ENCODE measurements at places on chromosomes 4 and X.

GRCh38 chr4:162938738-162939485 is 227.8 kb downstream of the NAF1 start:
- no peak for DNase-seq

DNA sequence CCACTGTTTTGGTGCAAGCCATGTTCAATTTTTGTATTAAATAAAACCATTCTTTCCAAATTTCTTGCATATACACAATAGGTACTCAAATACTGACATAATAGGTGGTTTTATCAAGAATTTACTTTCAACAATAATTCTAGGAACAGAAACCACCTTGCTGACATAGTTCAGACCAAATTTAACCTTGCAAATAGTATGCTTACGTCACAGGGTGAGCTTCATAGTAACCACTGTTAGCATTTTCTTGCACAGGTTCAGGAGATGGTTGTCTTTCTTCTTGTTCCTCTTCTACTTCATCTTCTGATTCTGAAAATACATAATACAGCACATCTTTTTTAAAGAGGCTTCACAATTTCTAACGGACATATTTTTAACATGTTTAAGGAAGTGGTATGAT is 17.6 kb downstream of the G3BP2 start:
- DNase-seq, result no peak

DNA sequence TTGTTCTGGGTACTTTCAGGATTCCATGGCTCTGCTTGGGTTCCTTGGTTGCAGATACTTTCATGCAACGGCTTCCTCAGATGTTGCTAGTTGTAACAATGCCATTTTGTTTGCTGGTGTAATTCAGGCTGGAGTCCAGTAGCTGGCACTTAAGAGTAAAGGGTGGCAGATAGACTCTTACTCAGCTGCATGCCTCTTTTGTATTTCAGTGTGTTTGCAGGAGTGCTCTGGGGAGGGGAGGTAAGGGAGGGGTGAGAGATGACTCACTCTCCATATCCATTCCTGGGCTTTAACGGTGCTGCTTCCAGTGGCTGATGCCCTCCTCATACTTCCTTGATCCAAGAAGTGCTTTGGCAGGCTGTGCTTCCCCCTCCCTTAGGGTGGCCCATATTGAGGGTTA is 155.2 kb downstream of the ZNF330 start:
- no peak for DNase-seq

DNA sequence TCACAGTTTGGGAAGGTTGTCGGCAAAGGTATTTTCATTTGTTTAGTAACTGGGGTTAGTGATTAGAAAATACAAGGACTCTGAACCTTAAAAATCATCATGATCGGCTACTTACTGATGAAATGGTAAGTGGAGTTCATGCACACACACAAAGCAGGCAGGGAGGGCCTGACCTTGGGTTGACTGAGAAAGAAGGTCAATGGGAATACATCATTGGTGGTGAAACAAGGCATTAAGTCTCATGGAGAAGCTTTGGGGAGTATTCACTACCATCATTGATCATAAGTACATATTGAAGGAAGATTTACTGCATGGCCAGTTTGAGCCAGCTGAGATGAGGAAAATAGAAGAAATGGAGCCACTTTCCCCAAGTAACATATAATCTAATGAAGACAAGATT is 74.4 kb downstream of the LUZP4 start:
- no peak for DNase-seq

DNA sequence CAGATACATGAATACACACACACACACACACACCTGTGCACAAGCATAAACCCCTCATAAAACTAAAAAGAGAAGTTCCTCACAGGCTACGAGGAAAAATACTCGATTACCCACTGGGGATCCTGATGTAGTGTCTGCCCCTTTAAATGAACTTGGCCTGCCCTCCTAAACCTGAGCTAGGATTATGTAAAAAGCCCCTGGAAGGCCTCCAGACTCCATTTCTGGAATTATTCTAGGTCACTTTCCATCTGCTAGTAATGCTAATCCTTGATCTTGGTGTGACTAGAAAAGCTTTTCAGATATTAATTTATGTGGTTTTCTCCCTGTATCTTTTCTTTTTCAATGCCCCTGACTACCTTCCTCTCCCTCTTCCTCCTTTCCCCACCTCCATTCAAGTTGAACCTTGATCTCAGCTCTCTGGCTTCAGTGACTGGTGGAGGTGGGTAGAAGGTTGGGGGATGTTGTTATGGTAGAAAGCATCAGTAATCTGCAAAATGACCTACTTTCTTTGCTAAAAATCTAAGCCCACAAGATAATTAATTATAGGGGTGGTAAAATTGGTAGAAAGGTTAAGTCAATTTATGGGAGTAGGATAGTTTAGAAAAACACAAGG is 25.5 kb upstream of the ZNF330 start:
- DNase-seq, result no peak

- DNase-seq, result no peak
Observed at GRCh38 chr4:109803924-109804571, 2.2 kb upstream of the CFI start.

DNA sequence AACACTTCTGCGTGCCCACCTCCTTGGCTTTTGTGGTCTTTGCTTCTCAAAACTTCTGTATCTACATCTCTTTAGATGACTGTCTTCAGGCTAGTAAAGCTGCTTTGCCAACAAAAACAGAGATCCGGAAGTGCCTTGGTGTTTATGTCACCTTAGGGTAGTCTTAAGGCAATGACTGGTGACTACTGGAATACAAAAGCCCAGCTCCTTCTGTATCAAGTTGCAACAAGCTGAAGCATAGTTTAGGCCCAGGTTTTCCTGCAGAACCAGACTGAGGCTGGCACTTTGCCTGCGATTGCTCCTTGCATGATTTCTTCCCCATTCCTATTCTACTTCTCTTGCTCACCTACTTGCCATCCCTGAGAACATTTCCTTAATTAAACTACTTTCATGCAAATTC is 333.8 kb downstream of the DMD start:
- DNase-seq, result no peak

DNA sequence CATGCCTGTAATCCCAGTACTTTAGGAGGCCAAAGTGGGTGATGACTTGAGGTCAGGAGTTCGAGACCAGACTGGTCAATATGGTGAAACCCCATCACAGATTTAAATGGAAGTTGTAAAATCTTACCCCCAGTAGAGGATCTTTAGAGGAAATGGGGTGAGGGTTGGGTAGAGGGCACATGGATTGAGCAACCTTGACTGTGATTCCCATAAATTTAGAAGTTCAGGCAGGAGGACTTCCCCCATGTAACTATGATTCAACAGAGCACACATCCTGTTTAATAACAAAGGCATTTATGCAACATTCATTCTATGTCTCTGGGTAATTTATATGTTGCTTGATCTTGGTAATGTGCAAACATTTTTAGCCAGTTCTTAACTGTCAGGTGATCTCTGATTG is 143.1 kb downstream of the RBM47 start:
- no peak for DNase-seq

- no peak for DNase-seq
Observed at GRCh38 chr4:155140889-155141288, 67.5 kb upstream of the NPY2R start.

DNA sequence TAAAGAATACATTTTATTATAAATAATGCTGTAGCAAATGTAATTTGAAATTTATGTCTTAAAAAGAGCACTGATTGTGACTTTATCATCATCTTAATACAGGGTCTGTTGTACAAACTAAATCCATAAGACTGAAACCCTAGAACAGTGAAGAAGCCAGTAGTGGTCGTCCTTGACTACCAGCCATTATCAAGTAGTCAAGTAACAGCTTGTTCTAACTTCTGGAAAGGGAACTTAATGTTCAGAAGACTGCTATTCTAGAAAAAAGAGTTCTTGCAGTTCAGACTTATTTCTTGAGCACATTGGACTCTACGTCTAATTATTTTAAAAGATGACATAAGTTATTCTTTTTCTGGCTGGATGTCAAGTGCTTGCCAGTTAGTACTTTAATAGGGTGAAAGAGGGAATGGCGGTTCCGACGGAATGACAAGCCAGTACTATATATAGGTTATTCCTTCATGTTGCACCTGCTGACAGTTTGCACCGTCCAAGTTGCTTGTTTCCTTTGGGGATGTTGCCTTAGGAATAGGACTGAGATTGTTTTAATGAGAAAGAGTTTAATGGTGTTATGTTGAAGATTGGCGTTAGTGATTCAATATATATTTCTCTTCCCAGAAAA is 109.9 kb downstream of the RAPGEF2 start:
- DNase-seq, result no peak

DNA sequence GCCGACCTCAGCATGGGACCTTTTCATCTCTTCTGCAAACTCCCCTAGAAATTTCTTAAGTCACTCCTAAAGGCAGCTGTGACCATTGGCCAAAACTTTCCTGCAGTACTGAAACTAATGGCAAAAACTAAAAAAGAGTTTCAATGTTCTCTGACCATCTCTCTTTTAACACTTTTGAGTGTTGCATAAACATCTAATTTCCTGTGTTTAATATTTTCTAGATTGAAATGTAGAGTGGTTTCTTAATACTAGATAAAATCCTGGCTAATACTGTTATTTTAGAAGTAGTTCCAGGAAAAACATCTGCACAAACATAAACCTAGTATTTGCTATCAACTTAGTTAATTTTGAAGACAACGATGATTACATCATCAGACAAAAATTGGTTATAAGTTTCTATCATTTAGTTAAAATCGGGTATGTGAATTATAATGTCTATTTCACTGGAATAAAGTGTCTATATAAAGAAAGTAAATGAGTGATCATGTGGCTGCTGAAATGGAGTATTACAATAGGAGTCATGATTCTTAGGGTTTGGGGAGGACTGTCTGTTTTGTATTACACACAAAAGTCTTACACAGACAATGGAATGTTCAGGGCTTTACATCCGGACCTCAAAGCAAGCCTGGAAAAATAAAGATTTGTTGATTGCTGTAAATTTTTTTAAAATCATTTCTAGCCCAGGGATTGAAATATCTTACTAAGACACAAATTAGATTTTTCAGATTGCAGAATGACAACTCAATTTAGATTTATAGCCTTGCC is 1323.4 kb downstream of the C4orf33 start:
- no peak for DNase-seq

- no peak for DNase-seq
Observed at GRCh38 chr4:94253036-94253435, 45.4 kb downstream of the SMARCAD1 start.

DNA sequence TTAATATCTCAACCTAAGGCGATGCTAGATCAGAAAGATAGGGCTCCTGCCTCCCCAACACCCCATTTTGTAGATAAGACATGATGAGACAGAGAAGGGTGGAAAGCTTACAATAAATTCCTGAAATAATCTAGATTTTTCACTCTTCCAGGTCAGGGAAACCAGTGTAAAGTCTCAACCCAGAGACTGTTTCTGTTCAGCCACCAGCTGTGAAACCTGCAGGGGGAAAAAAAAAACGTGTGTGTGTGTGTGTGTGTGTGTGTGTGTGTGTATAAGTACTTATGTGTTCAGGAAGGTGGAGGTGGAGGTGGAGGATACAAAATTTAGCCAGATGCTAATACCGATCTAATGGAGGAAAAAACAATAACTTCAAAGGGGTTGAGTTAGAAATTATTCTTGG is 773 bp upstream of the ITM2A start:
- DNase-seq, result no peak

DNA sequence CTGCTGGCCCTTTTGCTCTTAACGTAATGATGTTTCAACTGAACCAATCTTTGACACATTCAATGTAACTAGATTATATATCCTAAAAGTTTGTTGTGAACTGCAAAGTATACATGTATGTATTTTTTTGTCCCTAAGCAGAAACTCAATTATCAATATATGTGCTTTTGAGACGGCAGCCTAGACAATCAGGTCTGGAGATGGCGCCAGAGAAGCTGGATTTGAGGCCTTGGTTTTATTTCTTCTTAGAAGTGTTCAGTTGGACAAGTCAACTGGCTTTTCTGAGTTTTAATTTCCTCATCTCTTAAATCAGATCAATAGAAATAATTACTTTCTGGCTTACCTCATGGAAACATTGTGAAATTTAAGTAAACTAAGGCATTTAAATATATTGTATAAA is 62.5 kb downstream of the DCAF8L1 start:
- DNase-seq, result no peak

- no peak for DNase-seq
Observed at GRCh38 chr4:20418861-20419451, 167.3 kb downstream of the SLIT2 start.

DNA sequence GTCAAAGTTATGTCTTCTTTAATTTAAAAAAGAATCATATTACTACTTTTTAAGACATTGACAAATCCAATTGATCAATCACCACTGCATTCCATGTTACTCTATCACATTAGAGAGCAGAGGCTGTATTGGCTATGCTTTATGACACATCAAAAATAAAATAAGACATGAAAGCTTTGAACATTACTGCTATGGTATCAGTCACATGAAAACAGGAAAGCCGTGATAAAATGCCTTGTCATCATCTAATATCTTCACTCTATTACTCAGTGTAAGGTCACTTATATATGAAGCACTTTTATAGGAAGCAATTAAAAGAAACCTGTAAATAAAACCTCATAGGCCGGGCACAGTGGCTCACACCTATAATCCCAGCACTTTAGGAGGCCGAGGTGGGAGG is 27.7 kb upstream of the CEP135 start:
- DNase-seq, result no peak

DNA sequence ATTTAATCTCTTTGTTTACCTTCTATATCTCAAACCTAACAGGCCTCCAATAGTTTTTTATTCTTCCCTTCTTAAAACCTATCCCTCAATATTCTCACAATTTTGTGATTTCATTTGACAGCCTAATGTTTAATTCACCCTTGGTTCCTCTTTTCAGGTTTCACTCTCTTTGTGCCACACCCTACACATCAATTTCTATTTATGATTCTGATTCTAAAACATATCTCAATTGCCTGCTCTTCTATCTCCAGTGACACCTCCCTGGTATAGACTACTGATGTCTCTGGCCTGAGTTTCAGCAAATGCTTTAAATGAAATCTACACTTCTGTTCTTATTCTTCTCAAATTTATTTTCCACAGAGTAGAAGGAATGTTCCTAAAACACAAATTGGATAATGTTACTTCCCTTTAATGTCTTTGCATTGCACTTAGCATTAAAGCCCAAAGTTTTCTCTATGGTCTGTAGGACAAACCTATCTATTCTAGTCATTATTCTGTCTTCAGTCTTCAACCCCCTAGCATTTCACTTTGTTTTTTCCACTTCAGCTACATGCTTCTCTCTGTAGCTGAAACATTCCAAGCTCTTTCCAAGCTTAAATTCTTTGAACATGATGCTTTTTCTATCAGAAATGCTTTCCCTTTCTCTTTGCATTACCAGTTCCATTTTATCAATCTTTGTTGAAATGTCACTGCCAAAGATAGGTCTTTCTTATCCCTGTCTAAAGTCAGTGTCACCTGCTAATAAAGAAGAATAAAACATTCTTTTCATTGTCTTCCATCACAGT is 622.0 kb downstream of the CENPC start:
- DNase-seq, result no peak

GRCh38 chrX:19627533-19627932 is 112.2 kb upstream of the MAP3K15 start:
- no peak for DNase-seq

GRCh38 chr4:155033604-155034003 is 174.8 kb upstream of the NPY2R start:
- no peak for DNase-seq

DNA sequence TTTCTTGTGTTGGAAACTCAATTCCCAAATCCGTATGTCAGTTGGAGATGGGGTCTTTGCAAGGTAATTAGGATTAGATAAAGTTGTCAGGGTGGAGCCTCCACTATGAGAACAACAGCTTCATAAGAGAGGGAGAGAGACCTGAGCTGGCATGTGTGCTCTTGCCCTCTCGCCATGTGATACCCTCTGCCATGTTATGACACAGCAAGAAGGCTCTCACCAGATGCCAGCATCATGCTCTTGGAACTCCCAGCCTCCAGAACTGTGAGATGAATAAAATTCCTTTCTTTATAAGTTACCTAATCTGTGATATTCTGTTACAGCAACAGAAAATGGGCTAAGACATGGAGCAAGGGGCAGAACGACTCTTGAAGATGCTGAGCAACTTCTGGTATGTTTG is 201.9 kb upstream of the BOD1L1 start:
- DNase-seq, result no peak
